Right cardiac atrium (tissue), 5 donors: ENCODE measurements at places on chromosomes 4 and X. TPM values are rescaled to one million over a fixed set of nuclear protein-coding genes. Genes with fewer than 3 reads are reported as not detected.

TCEAL5 gene
- polyA plus RNA-seq = 0.81 TPM

UGT2B10 gene
- polyA plus RNA-seq = not detected

SATL1 gene
- polyA plus RNA-seq = 0.14 TPM

IL2 gene
- polyA plus RNA-seq = not detected

MAOA gene
- polyA plus RNA-seq = 48.6 TPM

REST gene
- polyA plus RNA-seq = 5.6 TPM

FRMPD4 gene
- polyA plus RNA-seq = 0.41 TPM

CT83 gene
- polyA plus RNA-seq = not detected

SPIN2B gene
- polyA plus RNA-seq = 9.0 TPM

SCRG1 gene
- polyA plus RNA-seq = 1.5 TPM

ADH1C gene
- 4.3 TPM for polyA plus RNA-seq

TRAM1L1 gene
- 0.38 TPM for polyA plus RNA-seq

ADH1A gene
- polyA plus RNA-seq = not detected

WFS1 gene
- 53.3 TPM for polyA plus RNA-seq

TBC1D1 gene
- polyA plus RNA-seq = 86.7 TPM

ZDHHC15 gene
- 2.0 TPM for polyA plus RNA-seq

OTUD6A gene
- not detected for polyA plus RNA-seq

ARHGAP10 gene
- polyA plus RNA-seq = 36.7 TPM

MAGEB10 gene
- not detected for polyA plus RNA-seq

PAGE4 gene
- polyA plus RNA-seq = not detected

FGFR3 gene
- 4.5 TPM for polyA plus RNA-seq

NSG1 gene
- 4.9 TPM for polyA plus RNA-seq

ARL9 gene
- 0.05 TPM for polyA plus RNA-seq

CEP44 gene
- polyA plus RNA-seq = 8.2 TPM

MAGEA2 gene
- not detected for polyA plus RNA-seq

PNMA6A gene
- 3.6 TPM for polyA plus RNA-seq
